ENCODE measurements at places on chromosomes 2 and 18.
A peak's percentile ranks its signal among the peaks of the same experiment; 100 is the strongest.

GRCh38 chr18:13501891-13502290 lies 224.5 kb downstream of the FAM210A start:
- no peak for DNase-seq

- DNase-seq, result no peak
Observed at GRCh38 chr2:145169285-145169684, 649.4 kb upstream of the ZEB2 start.

GRCh38 chr2:187319441-187320108 lies 128.5 kb downstream of the CALCRL start:
- DNase-seq, result no peak

DNA sequence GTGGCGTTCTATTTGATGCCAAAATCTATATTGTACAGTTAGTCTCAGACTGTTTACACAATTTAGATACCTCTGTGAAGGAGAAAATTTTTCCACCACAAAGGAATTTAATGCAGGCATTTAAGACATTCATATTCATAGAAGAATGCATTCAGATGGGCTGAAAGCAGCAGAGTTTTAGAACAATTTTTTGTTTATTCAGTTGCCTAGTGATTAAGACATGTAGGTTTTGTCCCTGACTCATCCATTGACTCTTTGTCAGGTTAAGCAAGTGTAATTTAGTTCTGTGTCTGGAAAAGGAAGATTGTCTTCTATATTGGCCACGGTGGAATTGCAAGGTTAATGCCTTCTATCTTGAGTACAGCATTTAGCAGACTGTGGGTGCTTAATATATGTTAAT lies 515.0 kb downstream of the PARD3B start:
- DNase-seq, result no peak

GRCh38 chr2:84649487-84650142 lies 133.3 kb downstream of the DNAH6 start:
- no peak for DNase-seq

GRCh38 chr2:119441376-119442225 lies 9.9 kb downstream of the TMEM37 start:
- DNase-seq, result no peak

GRCh38 chr2:190804182-190804795 lies 76.3 kb upstream of the GLS start:
- no peak for DNase-seq

GRCh38 chr2:16215902-16216557 lies 275.7 kb downstream of the MYCN start:
- DNase-seq, result no peak

DNA sequence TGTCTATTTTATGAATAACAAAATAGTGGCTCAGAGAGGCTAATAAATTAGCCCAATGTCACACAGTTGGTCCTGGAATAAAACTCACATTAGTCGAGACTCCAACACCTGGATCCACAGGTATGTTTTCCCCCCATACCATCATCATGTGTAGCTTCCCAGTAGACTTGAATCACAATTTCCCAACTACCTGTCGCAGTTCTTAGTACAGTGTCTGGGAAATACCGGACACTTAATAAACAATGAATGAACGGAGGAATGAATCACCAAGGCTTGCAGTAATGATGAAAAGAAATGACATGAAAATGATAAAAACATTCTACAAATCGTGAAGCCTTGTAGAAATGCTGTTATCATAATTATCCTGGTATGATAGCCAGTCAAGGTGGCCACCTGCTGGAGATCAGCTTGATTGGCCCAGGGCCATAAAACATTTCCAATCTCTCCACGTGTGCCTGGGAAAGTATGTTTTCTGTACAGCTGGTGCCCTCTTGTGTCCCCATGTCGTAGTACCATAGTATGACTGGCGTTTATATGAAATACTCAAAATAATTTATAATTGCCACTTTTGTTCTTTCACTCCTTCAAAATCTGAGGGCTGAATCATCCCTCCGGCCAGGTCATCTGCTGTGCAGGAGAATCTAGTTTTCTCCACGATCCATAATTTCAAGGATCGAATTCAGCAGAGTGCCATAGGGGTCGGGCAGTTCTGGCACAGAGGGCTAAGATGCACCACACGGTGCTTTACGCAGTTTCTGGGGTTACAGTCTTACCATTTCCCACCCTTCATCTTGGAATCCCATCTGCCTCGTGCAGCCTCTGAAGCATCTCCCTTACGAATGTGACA lies 95.4 kb downstream of the LAMA1 start:
- peak; percentile 83 for DNase-seq

DNA sequence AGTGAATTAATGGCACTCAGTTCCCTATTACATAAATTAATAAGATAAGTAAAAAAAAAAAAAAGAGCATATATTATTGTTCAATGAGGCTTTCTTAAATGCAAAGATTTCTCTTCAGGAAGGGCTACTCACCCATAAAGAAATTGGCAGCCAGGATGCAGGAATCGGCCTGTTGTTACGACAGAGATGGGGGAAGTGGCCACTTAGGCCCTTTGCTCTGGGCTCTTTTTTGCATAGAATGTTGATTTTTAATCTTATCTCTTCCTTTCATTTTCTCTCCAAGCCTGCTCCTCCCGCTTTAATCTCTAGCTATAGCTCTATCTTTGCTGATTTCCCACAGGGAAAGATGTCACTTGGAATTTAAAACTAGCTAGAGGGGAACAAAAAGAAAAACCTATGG lies 391.8 kb upstream of the CRIM1 start:
- DNase-seq, result no peak

DNA sequence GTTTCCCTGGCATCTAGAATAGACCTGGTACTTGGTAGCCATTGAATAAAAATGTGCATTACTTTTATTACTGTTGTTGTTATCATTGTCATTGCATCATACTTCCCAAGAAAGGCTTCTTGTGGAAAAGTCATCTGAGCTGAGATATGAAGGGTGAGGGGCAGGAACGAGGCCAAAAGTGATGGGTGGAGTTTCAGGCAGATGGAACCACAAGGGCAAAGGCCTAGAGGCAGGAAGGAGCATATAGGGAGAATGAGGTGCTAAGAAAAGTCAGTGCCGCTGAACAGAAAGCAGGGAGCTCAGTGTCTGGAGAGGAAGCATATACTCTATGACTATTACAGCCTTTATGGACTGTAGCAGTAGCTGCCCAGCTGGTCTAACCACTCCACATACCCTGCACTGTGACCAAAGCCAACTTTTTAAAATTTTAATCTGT lies 219.3 kb downstream of the SPP2 start:
- no peak for DNase-seq

GRCh38 chr2:194464964-194465638 lies 1191.9 kb upstream of the SLC39A10 start:
- DNase-seq, result no peak

- DNase-seq, result no peak
Observed at GRCh38 chr18:2970772-2971659, 41.9 kb downstream of the LPIN2 start.

GRCh38 chr2:144225076-144225475 lies 294.8 kb downstream of the ZEB2 start:
- DNase-seq, result no peak

DNA sequence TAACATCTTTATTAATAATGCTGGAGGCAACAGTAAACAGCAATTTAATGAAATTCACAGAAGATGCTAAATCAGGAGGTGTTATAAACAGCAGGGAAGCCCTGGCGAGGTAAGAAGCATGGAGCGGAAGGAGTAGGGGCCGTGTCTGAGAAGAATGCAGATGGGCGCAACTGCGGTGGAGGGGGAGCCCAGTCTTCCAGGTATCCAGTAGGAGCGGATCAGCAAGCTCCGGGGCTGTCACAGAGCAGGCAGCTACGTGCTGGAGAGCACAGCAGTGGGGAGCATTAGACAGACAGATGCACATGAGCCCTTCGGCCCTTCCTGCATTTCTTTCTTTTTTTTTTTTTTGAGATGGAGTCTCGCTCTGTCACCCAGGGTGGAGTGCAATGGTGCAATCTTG lies 82.3 kb downstream of the SH3RF3 start:
- no peak for DNase-seq

DNA sequence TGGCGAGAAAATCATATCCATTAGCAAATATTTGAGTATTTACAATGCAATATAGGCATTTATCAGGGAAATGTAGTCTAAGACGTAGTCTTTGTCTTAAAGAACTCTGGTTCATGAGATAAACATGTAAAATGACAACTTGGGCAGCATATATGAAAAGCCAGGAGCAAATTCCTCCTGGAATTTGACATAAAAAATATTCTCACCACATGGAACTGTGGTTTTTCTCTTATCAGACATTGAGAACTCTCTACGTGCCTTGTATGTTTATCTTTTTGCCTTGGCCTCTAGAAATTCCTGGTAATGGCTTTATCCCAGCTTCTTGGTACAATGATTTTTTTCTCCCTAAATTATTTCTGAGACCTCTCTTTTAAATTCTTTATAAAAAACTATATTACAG lies 2.8 kb downstream of the MAPK4 start:
- no peak for DNase-seq

GRCh38 chr18:38262661-38263060 lies 697.1 kb upstream of the CELF4 start:
- DNase-seq, result no peak

GRCh38 chr2:241091201-241091600 lies 10.9 kb downstream of the MTERF4 start:
- no peak for DNase-seq
